Transverse colon (tissue), 4 donors: ENCODE measurements at places on chromosomes 5 and 9.

GRCh38 chr5:122236270-122237040 lies 75.6 kb upstream of the SNCAIP start:
- no peak for DNase-seq

DNA sequence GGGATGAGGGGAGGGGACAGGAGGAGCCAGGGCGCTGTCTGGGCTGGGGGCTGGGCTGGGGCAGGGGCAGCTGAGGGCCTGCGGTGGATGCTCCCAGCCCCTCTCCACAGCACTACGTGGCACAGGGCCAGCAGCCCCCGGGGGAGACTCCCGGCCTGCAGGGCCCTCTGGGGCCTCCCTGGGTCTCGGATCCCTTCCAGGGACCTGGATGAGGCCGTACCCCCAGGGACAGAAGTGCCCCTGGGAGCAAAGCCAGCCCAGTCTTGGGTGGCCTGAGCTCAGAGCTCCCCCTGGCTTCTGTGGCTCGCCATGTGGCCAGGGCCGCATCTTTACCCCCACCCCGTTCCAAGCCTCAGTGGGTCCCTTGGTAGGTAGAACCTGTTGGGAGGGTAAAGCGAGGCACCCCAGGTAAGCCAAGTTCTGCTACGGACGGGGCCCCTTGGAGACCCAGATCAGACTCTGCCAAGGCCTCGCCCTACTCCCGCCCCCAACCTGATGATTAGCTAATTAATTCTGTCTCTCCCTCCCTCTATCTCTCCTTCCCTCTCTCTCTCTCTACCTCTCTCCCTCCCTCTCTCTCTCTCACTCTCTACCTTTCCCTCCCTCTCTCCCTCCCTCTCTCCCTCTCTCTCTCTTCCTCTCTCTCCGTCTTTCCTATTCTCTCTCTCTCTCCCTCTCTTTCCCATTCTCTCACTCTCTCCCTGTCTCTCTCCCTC lies 24.3 kb downstream of the KCNT1 start:
- no peak for DNase-seq

GRCh38 chr9:123111427-123112014 lies 78.1 kb downstream of the GPR21 start:
- DNase-seq: no peak

DNA sequence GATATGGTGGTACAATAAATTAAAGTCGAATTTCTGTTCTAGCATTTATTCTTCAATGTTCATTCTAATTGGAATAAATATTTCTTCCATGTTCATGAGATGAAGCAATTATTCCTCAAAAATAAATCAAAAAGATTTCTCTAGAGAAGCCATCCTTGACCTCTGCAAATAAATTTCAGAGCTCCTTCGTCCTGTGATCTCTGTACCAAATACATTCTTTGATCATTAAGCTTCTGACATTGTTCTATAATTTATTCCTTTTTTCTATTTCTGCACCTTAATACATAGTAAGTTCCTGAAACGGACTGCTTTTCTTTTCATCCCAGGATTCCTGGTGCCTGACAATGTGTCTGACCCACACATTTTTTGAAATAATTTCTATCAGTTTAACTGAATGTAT lies 1039.3 kb upstream of the TYRP1 start:
- no peak for DNase-seq

DNA sequence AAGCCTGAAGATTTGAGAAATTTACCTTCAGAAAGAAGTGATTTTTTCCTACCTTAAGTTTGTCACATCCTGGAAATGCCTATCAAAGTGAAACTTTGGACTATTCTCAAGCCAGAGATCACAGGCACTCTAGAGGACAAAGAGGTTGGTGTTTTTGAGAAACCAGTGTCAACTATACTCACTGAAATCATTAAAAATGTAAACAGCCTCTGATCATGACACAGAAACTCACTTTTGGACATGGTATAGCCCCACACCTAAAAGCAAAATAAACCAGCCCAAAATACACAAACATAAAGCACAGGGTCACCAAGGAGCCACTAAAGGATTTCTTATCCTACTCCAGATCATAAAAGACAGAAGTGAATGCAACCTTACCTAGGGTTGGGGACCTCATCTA lies 65.7 kb upstream of the ICE1 start:
- no peak for DNase-seq

DNA sequence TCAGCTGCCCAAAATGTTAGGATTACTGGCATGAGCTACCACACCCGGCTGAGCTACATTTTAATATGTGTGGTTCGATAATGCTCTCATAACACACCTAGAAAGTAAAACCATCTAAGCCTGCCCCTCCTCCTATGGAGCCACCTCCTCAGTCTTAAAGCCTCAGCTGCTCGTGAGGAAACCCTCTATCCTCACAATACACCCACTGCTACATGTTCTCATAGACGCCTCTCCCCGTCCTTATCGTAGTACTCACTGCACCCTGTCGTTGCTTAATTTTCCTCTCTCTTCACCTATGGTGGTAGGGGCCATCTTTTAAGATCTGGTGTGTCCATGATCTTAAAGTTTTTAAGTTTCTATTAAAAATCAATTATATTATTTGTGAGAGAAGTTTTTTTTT lies 72.9 kb downstream of the RCL1 start:
- DNase-seq: no peak

DNA sequence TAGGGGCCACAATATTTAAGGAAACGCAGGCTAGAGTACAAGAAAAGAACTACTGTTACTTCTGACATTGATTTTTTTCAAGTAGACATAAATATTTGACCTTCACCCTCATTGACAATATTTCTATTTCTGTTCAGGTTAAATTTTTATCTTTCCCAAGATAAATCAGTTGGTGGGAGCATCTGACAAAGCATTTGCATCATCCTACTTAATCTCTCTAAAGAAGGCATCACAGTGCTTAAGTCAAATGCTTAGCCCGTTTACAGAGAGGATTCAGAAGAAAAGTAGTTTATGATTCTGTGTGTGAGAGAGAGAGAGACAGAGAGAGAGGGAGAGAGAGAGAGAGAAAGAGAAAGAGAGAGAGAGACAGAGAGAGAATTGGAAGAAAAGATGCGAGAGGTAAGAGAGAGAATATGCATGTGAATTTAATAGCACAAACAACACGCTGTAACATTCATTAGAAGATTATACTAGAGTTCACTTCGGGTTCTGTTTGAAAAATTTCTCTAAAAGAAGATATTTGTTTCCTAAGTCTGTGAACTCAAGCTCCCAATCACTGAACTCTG lies 1093.3 kb upstream of the CDH6 start:
- DNase-seq: no peak

GRCh38 chr5:109701792-109702191 lies 12.1 kb downstream of the MAN2A1 start:
- DNase-seq: no peak

DNA sequence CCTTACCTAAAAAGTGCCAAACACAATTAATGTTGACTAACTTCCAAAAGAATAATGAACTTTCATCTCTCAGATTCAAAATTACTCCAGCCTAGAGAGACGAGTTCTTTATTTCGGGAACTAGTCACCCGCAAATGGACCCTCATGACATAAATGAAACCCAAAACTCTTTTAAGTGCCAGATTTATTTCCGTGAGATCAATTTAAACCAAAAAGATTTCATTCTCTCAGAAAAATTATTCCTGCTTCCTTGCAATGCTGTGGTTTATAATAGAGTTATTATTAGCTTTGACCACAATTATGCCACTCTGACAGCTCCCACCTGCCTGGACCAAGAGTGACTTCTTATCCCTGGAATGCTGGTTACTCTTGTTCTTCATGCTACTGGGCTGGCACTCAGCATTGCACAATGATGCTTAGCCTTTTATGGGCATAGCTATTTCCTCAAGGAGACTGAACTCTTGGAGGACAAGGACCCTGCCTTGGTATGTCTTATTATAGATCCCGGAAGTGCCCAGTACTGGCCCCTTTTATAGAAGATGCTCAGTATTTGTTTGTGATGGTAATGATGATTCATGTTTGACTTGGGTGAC lies 183.5 kb downstream of the SNX18 start:
- DNase-seq: no peak

GRCh38 chr5:160616712-160617497 lies 195.2 kb downstream of the PTTG1 start:
- no peak for DNase-seq

DNA sequence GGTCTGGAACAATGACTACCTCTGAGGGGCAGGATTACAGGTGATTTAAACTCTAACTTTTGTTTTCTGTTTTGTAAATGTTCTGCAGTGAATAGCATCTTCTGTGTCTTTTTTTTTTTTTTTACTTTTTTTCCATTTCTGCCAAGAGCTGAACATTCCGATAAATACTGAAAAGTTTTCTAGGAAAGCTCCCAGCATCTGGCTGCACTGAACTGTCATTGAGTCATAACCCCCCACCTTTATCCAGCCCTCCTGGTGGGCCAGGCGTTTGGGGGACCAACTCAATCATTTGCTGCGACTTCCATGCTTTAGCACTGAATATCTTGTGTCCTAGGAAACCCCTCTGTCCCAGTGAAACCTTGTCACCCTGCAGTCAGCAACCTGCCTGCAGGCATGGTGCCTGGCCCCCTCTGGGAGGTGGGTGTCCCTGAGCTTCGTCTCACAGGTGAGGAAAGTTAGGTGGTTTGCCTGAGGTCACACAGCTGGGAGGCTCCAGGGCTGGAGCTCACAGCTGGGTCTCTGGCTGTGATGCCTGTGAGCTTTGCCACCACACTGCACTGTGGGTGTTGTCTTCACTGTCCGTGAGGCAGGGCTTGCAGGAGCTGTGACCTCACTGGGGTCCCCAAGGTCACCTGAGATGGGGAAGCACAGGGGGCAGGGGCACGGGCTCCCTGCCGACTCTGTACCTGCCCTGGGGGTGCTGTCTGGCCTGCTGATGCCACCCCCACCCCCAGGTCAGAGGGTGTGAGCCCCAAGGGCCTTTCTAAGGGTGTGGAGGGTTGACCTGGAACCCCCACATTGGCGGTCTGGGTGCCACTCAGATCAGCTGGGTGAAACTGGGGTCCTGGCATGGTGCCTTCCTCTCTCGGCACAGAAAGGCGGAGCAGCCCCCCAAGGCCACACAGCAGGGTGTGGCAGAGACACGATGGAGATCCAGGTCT lies 14.1 kb downstream of the PLPP7 start:
- DNase-seq: no peak
